ENCODE measurements at places on chromosomes 12 and 14.

DNA sequence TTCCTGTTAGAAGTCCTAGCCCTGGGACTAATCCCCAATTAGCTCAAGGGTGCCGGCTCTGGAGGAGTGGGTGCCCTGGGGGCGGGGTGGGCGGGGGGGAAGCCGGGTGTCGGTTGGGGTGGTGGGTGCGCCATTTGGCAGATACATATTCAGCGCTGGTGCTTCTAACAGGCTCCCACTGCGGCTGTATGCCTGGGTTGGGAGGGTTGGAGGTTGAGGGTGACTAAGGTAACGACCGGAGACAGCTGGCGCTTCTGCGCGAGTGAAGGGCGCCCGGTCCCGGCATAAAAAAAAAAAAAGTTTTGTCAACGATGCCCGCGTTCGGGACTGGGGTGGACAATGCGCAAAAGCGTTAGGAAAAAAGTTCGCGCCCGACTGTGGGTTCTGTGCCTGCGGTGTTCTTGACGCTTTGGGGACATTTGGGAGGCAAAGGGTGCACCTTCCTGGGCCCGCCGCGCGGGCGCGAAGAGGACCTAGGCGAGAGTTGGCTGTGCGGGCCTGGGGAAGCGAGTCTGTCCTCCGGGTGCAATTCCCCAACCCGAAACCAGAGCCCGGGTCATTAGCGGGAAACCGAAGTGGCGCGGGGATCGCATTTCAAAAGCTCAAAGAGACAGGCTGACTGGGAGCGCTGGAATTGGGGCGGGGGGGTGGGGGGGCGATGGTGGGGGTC, 19.2 kb downstream of the TBX3 start:
- DNase-seq, result no peak

- DNase-seq, result no peak
These were observed 6.6 kb downstream of the PTHLH start for GRCh38 chr12:27965966-27966365.

DNA sequence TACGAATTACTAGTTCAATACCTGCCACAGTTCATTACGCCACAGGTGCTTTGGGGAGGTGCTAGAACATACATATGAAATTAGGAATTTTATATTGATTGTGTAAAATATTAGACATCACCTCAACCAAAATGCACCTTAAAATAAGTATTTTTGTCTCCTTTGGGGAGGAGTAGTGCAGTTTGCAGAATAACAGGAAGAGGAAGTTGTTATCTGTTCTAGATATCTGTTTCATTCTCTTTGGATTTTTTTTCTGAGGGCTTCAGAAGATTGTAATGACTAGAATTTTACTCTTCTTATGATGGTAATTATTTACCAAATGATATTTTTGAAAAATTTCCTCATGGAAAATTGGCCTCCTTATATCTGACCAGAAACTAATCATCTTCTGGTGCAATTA, 9.9 kb upstream of the GYS2 start:
- DNase-seq, result no peak

DNA sequence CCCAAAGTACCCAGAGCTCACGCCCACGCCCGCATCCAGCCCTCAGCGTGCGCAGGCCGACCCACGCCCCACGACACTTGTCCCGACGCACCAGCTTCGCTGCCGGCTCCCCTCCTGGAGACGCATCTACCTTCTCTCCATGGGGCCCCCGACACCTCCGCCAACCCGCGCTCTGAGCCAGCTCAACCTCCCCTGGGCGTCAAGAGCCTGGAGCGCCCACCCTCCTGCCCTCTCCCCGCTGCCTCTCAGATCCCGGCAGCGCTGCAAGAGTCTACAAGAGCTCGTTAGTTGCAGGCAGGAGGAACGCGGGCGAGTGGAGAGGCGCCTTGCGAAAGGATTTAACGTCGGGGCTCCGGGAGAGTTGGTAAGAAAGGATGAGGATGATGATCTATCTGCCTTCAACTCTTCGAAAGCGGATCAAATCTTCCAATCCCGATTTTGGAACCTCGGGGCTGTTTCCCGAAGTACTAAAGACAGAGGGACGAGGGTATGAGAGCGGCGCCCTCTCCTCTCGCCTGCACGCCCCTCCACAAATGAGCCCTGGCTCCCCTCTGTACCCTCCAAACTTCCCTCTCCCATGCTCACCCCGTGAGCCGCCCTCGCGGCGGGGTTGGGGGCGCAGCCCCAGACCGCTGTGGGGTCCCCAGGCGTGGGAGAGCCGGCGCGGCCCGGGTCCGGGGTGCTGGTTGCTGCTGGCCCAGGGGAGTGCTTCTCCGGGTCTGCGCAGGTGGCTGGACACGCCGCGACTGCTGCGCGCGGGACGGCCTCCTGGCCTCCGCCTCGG, 979 bp downstream of the LTBP2 start:
- no peak for DNase-seq

- DNase-seq, result no peak
These were observed 133.6 kb upstream of the VRK1 start for GRCh38 chr14:96663491-96664067.

- no peak for DNase-seq
These were observed 1.4 kb downstream of the VAMP1 start for GRCh38 chr12:6469092-6469491.

DNA sequence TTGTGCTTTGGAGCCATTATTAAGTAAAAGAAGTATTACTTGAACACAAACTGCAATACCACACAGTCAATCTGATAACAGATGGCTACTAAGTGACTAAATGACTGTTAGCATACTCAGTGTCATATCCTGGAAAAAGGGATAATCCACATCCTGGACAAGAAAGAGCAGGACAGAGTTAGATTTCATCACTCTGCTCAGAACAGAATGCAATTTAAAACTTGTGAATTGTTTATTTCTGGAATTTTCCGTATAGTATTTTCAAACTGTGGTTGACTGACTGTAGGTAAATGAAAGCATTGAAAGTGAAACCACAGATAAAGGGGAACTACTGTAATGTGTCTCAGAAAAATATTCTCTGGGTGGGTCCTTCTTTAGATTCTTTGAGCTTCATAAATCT, 458.8 kb downstream of the TMEM117 start:
- DNase-seq, result no peak

GRCh38 chr12:113077859-113078255, 21.3 kb downstream of the DTX1 start:
- no peak for DNase-seq

DNA sequence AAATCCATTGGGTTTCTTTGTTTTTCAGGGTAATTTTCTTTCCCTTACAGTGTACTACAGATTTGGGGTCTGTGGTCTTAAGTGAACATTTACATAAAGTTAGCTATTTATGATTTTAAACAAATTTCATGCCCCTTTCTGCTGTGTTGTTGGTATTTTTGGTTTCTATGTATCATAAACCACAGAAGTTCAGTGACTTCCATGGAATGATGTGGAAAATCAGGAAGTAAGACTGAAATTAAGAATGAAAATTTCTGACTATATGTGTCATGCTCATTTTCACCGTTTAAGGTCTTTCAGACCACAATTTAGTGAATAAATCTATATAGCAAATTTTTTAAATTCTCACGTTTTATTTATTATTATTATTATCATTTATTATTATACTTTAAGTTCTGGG, 31.7 kb downstream of the ETV6 start:
- no peak for DNase-seq

- DNase-seq, result no peak
These were observed 33.0 kb downstream of the CKB start for GRCh38 chr14:103489621-103490020.

DNA sequence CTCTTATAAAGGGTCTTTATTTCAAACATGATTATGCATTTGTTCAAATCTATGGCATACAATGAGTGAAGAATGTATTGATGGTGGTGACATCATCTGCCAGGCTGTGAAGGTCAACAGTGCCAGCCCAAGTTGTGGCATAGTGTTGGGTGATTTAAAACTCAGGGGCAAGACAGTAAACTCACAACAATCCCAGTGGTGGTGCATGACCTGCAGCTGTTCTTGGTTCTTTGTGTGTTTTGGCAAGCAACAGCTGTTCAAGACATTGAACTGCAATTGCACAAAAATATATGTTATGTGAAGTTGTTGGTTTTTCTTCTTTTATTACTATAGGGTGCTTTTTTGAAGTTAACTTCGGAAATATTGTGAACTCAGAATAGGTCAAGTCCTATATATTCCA, 851.6 kb downstream of the NRXN3 start:
- DNase-seq, result no peak

GRCh38 chr12:97813301-97813700, 350.7 kb downstream of the RMST start:
- no peak for DNase-seq

DNA sequence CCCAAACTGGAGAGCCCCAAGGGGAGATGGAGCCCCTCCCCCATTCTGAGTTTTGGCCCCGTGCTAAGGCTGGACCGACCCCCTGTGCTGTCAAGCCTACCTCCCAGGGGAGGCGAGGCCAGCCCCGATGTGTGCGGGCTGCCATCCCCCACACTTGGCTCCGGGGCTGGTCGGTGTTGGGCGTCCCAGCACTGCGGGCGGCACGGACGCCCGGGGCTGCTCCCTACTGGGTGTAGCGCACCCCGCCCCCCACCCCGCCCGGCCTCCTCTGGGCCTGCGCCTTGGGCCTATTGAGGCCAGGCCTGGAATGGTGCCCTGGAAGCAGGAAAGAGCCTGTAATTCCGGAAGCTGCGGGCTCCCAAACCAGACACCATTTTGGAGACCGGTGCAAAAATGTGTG, 2.6 kb downstream of the DCAF4 start:
- no peak for DNase-seq

- no peak for DNase-seq
These were observed 170.5 kb upstream of the RBM19 start for GRCh38 chr12:114136631-114137030.

DNA sequence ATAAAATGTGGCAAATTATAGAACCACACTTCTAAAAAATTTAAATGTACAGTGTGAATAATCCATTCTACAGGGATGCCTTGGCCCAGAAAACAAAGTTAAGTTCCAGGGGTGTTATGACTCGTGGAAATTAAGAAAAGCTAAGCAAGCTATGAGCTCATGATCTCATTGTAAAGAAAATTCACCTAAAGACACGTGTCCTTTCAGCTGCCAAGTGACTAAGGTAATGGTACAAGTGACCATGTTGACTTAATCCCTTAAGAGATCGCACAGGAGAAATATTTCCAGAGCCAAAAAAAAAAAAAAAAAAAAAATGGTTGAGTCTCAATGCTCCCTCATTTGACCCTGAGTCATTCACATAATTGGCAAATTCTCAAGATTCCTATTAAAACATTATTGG, 51.4 kb upstream of the ANO2 start:
- no peak for DNase-seq

- no peak for DNase-seq
These were observed 10.7 kb upstream of the HSP90AA1 start for GRCh38 chr14:102097441-102098135.

DNA sequence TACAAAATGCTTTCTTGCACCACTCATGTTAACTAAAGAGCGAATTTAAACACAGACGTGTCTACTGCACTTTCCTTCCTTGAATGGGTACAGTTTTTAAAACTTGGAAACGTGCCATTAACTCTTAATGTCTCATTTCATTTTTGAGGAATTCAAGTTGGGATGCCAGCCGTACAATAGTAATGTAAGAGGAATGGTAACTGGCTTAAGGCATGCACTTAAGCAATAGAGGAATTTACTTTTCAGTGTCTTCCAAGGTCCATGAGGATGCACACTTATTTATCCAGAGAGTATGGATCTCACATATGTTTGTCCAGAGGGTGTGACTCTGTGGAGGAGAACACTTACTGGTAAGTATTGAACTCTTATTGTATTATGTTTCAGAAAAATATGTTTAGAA, 52.9 kb downstream of the PPP4R4 start:
- no peak for DNase-seq

GRCh38 chr12:95238150-95238549, 20.5 kb downstream of the VEZT start:
- no peak for DNase-seq

DNA sequence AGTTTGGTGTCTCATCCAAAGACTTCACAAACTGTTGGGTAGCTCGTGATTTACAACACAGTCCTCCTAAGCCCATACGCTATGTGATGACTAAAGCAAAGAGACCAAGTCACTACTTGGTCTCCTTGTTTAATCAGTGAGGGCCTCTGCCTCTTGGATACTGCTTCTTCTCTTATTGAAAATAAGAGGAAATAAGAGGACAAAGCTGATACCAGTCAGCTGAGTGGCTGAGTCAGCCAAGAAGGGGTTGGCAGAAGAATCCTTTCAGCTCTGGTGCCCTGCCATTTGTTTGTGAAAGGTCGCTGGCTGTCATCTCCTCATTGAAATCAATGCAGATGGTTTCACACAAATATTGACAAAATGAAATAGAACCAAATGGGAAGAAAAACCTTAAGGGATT, 67.5 kb upstream of the SLC35F4 start:
- no peak for DNase-seq

DNA sequence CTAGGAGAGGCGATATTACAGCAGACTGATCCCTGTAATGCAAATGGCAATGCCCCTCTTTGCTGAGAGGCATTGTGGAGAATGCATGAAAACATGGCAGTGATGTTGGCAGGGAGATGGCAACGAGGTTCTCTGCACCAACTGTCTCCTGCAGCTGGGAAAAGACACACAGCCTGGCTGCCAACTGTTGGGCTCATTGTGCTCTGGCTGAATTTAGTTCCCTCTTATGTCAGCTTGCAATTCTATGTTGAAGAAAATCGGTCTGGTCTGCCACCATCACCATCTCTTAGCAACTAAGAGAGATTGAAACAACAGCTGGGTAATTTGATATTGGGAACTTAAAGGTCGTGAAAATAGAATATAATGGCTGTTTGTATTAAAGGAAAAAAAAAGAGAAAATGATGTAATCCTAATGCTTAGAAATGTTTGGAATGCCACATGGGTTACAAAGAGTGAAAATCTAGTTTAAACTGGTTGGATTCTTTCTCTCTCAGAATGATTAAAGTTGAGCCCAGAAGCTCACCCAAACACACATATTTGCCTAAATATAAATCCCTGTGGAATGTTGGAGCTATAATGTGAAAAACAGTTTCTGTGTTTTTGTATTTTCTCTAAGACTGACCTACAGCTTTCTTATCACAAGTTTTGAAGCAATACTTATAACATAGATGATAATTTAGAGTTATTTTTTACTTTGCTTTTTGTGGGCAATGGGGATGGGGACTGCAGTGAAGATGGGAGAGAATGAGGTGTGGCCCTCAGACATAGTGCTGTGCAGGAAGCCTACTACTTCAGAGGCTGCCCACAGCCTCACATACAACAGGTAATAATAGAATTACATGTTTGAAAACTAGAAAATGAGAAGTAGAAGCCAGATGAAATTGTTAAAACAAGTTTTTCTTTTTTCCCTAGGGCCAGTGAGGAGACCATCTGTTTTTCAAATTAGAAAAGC, 143.7 kb downstream of the AKAP6 start:
- DNase-seq, result no peak

- DNase-seq, result no peak
These were observed 93.2 kb downstream of the FBXW8 start for GRCh38 chr12:117003883-117004404.

GRCh38 chr14:104304451-104305351, 166.3 kb downstream of the KIF26A start:
- DNase-seq, result no peak

Data from stimulated activated CD4-positive, alpha-beta T cell treated with anti-CD3 and anti-CD28 coated beads, Interleukin-1b, Interleukin-23, amount 100 ng/mL, for 48 hours (primary cell).